Tibial nerve (tissue), 4 donors: ENCODE measurements at places on chromosomes 5 and 9.

- no peak for DNase-seq
Measured at GRCh38 chr5:147643142-147643541, 133.3 kb upstream of the DPYSL3 start.

DNA sequence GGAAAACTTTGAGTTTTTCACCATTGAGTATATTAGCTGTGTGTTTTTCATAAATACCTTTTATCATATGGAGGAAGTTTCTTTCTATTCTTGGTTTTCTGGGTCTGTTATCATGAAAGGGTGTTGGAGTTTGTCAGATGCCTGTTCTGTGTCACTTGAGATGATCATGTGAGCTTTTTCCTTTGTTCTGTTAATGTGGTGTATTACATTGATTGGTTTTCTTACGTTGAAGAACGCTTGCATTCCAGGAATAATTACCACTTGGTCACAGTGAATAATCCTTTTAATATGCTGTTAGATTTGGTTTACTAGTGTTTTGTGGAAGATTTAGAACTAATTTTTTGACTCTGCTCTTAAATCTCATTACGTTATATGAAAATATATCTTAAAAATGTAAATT is 7.8 kb downstream of the PLEKHG4B start:
- DNase-seq: no peak

DNA sequence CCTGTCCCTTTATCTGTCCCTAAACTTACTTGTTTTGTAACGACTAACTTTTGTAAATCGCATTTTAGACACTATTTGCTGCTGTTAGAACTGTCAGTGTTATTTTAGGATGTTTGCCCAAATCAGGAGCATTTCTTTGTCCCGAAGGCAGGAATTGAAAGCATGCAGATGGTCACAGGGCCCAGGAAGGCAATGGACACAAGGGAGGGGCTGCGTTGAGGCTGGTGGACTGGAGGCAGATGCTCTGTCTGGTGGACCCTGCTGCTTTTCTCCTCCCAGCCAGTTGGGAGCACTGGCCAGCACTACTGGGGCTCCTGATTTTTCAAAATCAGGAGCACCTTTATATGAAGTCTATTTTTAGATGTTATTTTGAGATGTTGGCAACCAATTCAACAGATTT is 31.7 kb downstream of the DOCK2 start:
- no peak for DNase-seq

- DNase-seq: no peak
Measured at GRCh38 chr5:107090506-107090905, 580.2 kb downstream of the EFNA5 start.

DNA sequence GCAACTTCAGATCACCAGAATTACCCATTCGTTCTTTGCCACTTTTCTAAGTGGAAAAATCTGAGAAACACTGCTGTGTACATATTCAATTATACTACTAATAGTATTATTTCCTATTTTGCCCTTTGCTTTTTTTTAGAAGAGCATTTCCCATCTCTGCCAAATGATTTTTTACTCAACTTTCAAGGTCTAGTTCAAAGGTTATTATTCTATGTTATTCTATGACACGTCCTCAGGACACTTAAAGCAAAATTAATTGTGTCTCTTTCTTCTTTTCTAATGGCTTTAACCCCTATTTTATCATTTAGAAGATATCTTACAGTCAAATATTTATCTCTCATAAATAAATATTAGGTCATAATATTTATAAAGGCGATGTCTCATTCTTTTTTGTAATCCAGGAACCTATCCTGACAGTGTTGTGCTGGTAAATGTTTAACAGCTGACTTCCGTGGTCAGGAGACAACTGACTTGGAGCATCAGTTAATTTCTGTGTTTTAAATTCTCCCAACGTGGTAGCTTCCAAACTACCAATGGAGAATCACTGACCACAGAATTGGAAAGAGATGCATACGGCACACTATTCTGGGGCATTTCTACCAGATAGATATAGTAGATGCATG is 375.2 kb downstream of the ARRDC3 start:
- DNase-seq: no peak

DNA sequence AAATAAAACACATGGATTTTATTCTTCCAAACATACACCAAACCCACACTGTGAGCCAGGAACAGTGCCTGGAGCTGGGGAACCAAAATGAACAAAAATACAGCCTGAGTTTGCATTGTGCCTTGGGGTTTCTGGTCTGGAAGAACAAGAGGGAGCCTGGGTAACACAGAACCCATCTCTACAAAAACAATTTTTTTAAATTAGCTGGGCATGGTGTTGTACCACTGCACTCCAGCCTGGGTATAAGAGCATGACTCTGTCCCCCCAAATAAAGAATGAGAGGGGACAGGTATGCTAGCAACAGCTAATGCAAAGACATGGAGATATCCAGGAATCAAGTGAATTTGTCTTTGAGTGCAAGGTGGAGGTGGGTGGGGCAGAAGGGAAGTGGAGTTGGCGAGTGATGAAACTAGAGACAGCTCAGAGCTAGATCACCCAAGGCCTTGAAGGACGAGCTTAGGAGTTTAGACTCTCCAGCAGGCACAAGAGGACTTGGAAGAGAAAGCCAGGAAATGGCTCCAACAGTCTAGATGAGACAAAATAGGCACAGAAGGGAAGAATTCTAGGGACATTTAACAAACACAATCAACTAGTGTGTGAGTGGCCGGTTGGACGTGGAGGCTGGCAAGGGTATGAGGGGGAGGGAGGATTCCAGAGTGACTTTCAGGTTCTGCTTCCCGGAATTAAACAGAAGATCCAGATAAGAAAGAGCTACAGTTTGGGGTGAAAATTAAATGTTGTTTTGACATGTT is 47.4 kb downstream of the FNBP1 start:
- DNase-seq: no peak

GRCh38 chr9:93646640-93647178 is 70.3 kb downstream of the PHF2 start:
- DNase-seq: no peak
